ENCODE measurements at places on chromosomes 12 and 14.

GRCh38 chr12:132160016-132160415, 15.8 kb downstream of the NOC4L start:
- no peak for DNase-seq

GRCh38 chr12:71602761-71603577, 60.7 kb downstream of the ZFC3H1 start:
- no peak for DNase-seq

- DNase-seq = no peak
Measured at GRCh38 chr12:15322164-15323061, at the start of gene PTPRO. Gene PTPRO (plus strand): TSS chr12:15322508.

DNA sequence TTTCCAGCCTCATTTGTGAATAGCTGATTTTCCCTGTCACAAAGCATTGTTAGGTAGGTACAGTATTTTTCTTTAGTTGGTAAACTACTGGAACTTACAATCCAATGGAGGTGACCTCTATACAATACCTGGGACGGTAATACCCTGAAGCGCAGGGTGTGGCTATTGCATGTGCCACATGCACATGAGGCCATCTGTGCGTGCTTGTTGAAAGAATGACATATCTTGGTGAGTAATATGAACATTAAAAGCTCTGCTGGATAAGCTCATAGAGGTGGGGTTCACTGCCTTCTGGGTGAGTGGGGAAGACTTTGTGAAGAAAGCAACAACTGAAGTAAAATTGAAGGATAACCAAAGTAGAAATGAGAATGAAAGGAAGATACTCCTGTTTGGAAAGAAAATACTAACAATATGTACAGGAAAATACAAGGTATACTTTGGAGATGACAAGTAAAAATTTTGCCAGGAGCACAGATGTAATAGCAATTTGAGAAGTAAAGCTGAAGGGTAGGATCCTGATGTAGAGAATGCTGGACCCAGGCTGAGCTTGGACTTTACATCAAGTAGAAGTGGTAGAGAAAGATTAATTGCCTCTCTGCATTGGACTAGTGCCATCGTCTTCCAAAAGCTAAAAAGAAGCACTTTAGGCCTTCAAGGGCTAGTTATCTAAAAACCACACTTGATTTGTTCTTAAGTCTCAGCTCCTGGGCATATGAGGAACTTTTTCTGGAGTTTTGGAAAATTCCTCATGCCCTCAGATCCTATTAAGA, 97.1 kb downstream of the SLC38A6 start:
- no peak for DNase-seq

- DNase-seq = no peak
Measured at GRCh38 chr12:13177373-13177772, 19.2 kb upstream of the EMP1 start.

- no peak for DNase-seq
Measured at GRCh38 chr14:65237023-65237814, 134.9 kb upstream of the MAX start.

- no peak for DNase-seq
Measured at GRCh38 chr14:31425905-31426304, 5.6 kb upstream of the HEATR5A start.

DNA sequence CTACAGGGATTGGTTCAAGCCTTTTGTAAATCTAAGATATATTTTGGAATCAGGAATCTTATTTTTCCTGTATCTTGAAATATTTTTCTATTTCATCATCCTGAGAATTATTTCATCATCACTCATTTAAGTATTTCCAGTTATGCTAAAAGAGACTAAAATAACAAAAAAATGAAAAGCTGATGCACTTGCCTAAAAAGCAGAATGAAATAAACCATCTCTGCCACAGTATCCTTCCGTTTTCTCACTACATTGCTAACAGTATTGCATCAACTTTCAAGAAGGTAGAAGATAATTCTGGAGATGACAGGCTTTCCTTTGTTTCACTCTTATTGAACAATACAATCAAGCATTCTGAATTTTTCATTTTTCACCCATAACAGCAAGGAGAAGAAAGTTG, 31.1 kb upstream of the EIF5 start:
- DNase-seq = no peak

All from germinal center (tissue), 1 donor.